ENCODE measurements at places on chromosomes 7 and 10.

DNA sequence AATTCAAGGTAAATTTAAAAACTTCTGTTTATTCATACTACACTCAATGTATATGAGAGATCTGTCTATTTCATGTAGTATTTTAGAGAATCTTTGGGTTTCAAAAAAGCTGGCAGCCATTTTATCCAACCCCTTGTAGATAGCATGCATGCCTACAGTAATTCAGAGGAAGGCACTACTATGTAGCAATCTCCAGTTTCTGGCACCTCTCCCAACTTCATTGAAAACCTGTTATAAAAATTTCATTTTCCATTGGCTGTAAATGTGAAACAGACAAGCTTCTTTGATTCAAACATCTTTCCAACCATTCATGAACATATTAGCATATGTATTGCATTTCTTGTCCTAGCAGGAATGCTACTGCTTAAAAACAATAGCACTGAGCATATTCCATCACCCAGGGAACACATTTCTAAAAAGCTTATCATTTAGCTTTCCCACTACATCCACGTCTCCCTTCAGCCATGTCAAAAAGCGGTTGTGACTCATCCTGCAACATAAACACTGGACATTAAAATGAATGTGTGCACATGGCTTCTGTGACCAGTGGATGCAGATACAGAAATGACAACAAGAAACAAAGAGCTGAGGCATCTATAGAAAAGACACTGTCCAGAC is 330.4 kb upstream of the AOAH start:
- no peak for DNase-seq

GRCh38 chr7:68904630-68905029 is 693.6 kb upstream of the AUTS2 start:
- DNase-seq, result no peak

DNA sequence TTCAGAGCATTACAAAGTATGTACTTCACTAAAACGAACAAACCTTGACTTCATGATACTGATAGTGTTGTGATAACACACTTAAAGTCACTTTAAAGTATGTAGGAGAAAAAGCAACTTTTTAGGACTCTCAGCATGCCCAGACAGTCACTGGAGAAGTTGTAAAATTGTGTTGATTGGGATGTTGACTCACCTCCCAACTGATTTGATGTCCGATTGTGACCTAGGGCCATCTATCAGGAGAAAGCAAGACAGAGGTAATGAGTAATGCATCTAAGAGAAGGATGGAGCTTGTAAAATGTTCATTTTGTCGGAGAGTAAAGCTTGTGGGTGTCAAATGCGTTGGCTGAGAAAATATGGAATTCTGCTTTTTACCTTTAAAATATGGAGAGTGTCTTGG is 135.4 kb upstream of the SEMA3D start:
- DNase-seq, result no peak

- no peak for DNase-seq
Observed at GRCh38 chr10:68142761-68143160, 33.5 kb downstream of the MYPN start.

- DNase-seq, result no peak
Observed at GRCh38 chr7:4113271-4113670, 568.8 kb upstream of the FOXK1 start.

DNA sequence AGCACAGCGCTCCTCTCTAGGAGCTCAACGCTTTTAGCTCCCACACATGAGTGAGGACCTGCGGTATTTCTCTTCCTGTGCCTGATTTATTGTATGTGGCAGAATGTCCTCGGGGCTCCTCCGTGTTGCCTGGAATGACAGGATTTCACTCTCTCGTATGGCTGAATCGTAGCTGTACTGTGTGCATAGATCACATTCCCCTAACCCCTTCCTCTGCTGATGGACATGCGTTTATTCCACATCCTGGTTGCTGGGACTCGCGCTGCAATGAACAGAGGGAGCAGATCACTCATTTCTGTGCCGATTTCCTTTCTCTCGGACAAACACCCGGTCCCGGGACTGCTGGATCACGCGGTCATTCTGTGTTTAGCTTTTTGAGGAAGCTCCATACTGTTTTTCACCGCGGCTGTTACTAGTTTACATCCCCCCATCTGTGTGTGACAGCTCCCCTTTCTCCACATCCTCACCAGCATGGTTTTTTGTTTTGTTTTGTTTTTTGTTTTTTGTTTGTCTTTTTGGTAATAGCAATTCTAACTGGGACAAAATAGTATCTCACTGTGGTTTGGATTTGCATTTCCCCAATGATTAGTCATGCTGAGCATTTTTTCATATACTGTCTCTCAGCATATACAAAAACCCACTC is 76.3 kb downstream of the FOXL3 start:
- no peak for DNase-seq

All from activated CD8-positive, alpha-beta memory T cell treated with anti-CD3 and anti-CD28 coated beads, Interleukin-2, amount 50 U/mL, for 4 hours (primary cell).